CD14-positive monocyte (primary cell): ENCODE measurements at places on chromosomes 5 and 9.

GRCh38 chr5:172758077-172758833 is 12.7 kb downstream of the DUSP1 start:
- DNase-seq = peak; percentile 51

DNA sequence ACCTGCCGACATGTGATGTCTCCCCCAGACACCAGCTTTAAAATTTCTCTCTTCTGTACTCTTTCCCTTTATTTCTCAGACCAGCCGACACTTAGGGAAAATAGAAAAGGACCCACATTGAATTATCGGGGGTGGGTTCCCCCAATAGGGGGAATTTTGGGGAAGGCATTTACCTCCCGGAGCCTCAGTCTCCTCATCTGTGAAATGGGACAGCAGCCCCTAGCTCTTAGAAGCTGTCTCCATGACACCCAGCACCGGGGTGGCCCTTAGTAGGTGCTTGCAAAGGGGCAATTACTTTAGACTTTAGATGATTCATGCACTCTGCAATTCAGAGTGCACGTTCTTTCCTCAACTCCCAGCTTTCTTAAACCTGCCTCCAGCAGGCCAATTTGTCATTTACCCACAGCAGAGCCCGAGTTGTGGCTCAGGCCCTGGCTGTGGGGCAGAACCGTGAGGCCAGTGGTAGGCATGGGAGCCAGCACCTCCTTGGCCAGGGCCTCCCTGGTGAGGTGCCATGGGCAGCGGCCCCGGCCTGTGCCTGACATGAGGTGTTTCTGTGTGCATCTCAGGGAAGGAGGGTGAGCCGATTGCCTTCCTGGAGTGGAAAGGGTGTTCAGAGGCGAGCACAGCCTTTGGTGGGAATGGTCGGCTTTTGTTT is 51.7 kb downstream of the SH3PXD2B start:
- no peak for DNase-seq

DNA sequence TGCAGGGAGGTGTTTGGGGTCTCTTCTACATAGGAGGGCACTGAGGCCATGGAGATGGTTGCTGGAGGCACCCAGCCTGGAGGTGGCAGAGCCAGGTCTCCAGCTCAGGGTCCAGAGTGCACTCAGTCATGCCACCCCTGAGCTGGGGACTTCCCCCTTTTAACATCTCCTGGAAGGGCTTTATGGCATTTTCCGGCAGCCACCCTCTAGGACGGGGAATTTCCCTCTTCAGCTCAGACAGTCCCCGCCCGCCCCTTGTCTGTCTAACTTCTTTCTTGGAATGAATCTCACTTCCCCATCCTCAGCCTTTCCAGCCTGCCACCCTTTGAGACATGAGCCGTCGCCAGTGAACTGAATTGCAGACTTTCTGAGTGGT is 49.9 kb downstream of the COL15A1 start:
- DNase-seq = peak; percentile 93

- DNase-seq = peak; percentile 91
Observed at GRCh38 chr5:61327760-61328753, 4.0 kb upstream of the ZSWIM6 start.

GRCh38 chr5:135930949-135931295 is 23.9 kb downstream of the LECT2 start:
- no peak for DNase-seq

DNA sequence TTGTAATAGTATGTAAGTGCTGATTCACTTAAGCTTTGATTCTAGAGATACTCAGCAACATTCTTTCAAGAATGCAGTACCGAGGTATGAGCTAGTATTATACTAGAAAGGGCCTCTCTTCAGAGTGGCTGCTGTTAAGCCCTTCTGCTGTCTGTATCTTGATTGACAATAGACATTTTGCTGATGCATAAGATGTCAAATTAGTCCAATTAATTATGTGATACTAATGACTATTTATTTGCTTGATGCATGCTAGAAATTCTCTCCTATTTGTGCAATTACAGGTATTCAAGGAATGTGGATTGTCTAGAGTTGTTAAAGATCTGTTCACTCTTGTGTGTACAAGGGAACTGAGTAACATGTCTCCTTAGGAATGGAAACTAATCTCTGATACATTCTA is 92.3 kb upstream of the PTGER4 start:
- no peak for DNase-seq

DNA sequence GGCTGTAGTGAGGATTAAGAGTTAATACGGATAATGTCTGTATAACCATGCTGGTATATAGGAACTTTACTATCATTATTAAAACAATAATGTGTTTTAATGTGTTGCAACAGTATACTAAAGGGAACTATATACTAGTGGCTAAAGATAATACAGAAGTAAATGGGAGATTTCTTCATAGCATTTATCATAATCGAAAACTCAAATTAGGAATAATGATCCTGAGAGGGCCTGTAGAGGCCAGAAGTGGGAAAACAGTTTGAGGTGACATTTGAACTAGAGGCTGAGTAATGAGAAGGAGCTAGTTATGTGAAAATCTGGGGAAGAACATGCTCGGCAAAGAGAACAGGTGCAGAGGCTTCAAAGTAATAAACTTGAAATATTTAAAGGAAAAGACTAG is 2.9 kb downstream of the TCERG1 start:
- DNase-seq = no peak

- DNase-seq = peak; percentile 75
Observed at GRCh38 chr5:61322738-61323725, 9.0 kb upstream of the ZSWIM6 start.

- DNase-seq = peak; percentile 23
Observed at GRCh38 chr9:77455312-77455927, 192.7 kb downstream of the GNA14 start.

DNA sequence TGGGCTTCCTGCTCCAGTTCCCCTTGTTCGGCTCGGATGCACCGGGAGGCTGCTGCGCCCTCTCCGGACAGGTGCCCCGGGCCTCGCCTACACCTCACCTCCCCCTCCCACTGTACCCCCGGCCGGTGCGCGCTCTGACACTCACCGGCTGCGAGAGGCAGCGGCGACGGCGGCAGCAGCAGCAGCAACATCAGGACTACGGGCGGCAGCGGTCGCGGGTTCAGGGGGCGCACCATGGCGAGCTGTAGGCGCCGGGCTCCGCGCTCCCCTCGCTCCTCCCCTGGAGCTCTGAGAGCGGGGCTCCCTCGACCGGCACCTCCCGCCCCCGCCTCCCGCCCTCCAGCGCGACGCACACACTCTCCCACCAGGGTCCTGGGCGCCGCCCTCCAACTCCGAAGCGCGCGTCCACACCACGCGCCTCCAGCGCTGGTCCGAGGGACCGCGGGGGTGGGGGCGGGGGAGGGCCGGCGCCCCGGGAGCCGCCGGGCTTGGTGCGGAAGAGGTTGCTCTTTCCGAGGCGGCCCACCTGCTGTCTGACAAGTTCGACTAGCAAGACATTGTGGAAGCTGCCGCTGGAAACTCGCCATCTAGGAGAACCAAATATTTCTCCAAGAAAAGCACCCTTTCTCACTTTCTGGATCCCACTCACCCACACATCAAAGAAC is at the start of gene GFRA3:
TSS of gene GFRA3 (minus strand) at position 433 of the 665 bp plus-strand sequence. CDS start at position 236, 197 bp downstream.
- DNase-seq = no peak

GRCh38 chr9:18665947-18666346 is 192.0 kb downstream of the ADAMTSL1 start:
- DNase-seq = no peak

- peak; percentile 83 for DNase-seq
Observed at GRCh38 chr5:96896806-96897205, 20.5 kb downstream of the ERAP2 start.

DNA sequence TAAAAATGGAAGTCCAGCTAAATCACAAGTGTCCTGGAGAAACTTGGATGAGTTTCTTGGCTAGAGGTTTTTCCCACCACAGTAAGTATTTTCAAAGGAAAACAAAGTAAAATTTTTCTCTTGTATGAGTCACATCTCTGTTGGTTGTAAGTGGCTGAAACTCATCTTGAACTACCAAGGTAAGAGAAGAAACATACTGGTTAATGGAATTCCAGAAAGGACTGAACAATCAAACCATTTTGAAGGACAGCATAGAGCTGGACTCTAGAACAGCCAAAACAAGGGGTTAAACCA is 102.8 kb upstream of the CDKN2B start:
- no peak for DNase-seq

- peak; percentile 34 for DNase-seq
Observed at GRCh38 chr5:71887680-71888079, 168.6 kb downstream of the CARTPT start.

GRCh38 chr5:90479611-90480385 is 5.1 kb downstream of the POLR3G start:
- no peak for DNase-seq

DNA sequence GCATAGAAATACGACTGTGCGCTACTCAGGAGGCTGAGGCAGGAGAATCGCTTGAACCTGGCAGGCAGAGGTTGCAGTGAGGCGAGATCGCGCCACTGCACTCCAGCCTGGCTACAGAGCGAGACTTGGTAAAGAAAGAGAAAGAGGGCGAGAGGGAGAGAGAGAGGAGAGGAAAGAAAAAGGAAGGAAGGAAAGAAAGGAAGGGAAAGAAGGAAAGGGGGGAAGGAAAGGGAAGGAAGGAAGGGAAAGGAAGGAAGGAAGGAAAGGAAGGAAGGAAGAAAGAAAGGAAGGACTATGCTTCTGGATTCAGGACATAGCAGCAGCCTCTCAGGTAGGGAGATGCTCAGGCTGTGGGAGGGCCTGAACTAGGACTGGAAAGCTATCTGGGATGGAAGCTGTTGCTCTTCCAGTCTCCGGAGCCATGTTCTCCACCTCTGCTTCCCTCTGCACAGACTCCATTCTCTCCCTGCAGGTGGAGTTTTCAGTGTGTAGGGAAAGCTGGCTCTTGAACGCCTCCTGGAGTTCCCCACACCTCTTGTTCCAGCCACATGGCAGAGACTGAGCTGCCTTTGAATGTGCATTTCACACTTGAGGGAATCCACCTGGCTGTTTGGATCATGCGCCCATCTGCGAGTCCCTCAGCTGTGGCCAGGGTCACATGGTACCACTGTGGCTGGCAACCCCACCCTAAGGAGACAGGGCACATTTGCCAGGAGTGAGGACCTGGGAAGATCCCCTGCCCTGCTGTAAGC is 9.1 kb downstream of the SWI5 start:
- DNase-seq = no peak

DNA sequence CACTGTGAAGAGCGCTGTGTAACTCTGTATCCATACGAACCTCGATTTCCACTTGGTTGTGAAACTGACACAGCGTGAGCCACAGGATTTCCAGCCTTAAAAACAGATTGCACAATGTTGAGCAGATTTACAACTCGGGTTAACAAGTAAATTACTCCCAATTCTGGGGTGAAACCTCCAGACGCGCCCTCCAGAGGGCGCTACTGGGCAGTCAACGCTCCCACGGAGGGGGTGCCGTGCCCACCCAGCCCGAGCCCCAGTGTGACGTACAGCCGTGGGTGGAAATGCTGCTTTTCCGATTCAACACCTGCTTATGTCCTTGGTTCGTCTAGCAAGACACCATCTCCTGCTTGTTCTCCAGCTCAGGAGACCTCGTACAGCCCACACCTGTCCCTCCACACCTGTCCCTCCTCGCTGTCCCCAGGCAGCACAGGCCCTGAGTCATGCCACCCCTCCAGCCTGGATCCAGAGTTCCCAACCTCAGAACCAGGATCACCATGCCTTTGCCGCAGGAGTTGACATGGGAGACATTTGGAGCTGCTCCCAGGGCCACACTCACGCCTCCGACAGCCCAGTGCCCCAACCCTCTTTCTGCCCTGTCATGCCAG is 34.4 kb upstream of the SLC6A3 start:
- DNase-seq = peak; percentile 96

DNA sequence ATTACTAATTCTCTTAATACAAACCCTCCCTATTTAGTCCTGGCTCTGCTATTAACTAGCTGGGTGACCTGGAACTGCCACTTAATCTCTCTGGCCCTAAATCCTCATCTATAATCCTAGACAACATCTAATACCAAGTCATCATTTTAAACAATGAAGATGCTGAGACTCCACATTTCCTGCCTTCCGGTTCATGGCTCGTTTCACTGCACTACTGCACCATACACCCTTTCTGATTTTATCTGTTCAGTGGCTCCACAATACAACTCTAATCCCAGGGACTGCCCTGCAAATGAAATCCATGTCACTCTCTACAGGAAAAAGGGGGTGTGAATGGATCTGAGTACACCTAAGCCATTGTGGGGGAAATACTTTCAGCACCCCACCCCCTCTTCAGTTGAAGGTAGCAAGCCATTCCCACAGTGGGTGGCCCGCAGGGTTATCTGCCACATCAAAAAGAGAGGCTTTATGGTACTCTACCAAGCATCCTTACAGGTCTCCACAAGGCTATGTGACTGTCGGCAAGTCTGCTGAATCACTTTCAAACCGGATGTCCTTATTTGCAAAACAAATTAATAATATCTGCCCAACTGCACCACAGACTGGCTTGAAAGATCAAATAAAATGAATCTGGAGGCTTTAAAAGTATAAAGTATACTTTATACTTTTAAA is 89.5 kb downstream of the EPB41L4A start:
- DNase-seq = no peak

DNA sequence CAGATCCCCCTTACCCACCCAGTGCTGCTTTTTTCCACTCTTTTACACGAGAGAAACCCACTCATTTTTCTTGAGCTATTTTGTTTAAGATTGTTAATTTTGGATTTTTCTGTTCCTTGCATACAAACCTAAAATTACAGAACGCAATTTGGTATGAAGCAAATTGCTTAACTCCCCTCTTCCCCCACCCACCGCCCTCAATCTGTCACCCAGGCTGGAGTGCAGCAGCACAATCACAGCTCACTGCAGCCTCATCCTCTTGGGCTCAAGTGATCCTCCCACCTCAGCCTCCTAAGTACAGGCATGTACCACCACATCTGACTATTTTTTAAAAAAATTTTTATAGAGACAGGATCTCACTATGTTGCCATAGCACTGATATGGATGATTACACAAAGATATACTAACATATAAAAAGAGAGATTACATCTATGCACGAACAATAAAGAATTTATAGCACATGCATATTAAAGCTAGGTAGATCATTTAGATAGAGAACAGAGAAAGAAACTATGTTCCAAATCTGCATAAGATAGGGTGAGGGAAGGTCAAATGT is 203.6 kb downstream of the PIK3R1 start:
- DNase-seq = no peak

DNA sequence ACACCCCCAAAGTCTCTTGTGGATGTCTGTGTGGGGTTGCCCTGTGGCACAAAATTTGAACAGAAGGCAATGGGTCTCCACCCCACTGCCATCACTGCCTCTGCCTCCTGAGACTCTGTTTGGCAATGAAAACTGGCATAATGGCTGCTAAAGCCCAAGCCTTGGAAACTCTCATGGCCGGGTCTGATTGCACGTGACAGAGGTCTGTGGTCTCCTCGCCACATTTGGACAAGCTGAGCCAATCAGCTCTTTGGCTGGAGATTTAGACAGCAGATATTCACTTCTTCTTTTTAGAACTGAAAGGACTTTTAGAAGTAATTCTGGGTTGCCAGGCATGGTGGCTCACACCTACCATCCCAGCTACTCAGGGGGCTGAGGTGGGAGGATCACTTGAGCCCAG is 5.5 kb downstream of the GGTA1 start:
- DNase-seq = peak; percentile 78

- DNase-seq = no peak
Observed at GRCh38 chr5:157864067-157864466, 5.1 kb upstream of the CLINT1 start.
